ENCODE measurements at places on chromosomes 3 and 15.

GRCh38 chr3:122232485-122232884, 49.0 kb downstream of the CASR start:
- no peak for DNase-seq

GRCh38 chr3:65091565-65091964, 403.8 kb upstream of the ADAMTS9 start:
- DNase-seq, result no peak

GRCh38 chr3:151135541-151136337, 50.3 kb downstream of the MED12L start:
- no peak for DNase-seq

DNA sequence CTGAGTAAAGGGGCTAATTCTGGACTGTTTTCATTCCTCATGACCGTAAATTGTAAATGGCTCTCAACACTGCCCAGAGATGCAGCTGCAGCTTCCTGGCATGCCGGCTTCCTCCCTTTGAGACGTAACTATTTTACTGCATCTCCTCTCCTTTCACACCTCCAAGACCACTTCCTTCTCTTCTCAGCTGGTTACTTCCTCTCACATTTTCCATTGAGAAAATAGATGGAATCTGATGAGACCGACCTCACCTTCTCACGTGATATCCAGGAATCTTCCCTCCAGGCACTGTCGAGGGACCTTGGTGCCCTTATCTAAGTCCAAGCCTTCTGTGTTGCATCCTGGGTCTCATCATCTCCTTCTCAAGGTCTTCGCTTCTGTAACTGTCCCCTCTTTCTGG, 12.7 kb downstream of the LYSMD4 start:
- DNase-seq, result no peak

GRCh38 chr3:20527368-20527767, 341.4 kb upstream of the SGO1 start:
- DNase-seq, result no peak

DNA sequence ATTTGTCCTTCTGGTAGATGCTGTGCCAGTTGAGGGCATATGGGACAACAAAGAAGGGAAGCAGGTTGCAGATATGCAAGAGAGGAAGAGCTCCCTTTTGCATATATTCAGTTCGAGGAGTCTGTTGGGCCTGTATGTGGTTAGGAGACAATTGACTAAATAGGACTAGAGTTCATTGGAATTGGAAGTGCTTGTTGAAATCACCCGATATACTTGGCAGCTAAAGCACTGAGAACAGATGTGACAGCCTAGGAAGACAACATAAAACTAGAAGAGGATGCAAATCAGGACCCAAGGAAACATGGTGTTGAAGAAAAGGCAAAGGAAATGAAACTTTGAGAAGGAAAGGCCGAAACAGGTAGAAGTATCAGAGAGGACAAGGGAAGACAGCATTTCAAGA, 215.2 kb upstream of the P2RY1 start:
- peak; percentile 15 for DNase-seq

DNA sequence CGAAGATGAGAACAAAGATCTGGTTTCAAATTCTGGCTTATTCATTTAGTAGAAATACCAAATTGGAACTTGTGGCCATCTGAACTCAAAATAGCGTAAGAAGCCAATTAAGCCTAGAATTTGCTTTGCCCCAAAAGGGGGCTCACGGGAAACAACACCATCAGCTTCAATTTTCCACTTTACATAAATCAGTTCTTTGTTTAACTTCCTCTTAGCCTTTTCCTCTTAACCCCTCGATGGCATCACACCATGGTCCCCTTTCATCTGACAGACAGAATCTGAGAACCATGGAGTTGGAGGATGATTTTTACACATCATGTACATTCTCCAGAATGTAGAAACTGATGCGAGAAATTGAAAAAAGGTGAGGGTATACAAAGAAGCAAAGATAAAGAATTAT, 207.0 kb downstream of the FOXP1 start:
- DNase-seq, result no peak

DNA sequence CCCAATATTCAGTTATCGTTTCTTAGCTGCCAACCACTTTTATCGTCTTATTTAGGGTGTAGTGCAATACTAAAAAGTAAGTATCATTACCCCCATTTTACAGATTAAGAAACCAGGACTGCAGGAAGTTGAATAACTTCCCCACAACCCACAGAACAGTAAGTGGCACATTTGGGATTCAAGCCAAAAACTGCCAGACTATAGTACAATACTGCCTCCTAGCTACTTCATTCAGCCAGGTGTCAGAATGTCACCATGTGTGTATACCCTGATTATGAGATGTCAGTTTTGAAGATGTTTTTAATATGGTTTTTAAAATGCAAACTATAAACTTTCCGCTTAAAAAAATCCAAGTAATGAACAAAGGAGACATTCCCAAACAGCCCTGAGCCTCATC, 74.2 kb upstream of the PROK2 start:
- DNase-seq, result peak; percentile 17

GRCh38 chr3:171851660-171852058, 8.5 kb downstream of the TMEM212 start:
- DNase-seq, result no peak

DNA sequence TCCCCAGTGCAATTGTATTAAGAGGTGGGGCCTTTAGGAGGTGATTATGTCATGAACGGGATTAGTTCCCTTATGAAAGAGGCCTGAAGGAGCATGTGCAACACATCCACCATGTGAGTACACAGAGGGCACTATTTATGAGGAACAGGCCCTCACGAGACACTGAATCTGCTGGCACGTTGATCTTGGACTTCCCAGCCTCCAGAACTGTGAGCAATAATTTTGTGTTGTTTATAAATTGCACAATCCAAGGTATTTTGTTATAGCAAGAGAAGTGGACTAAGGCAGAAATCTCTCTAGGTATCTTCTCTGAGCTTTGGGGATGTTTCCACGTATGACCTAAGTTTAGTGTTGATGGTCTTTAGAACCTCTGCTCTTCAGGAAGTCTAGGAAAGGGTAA, 149.3 kb upstream of the CBLB start:
- no peak for DNase-seq

DNA sequence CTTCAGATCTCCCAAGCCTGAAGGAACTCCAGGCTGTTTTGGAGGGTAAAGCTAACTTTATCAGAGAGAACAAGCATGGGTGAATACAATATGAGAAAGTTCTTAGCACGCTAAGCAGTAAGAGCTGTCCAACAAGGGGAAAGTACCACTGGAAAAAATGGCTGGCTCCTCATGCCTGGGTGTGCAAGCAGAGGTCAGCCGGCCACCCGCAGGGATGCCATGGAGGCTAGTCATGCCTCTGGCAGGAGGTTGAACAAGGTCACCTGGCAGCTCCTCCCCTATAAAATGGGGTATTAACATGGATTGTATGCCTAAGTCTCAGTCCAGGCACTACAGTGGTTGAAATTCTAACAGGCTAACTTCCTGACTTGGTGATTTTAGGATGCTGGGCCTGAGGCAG, 75.4 kb upstream of the SLC6A1 start:
- DNase-seq, result no peak

GRCh38 chr3:194604837-194605236, 28.4 kb downstream of the TMEM44 start:
- DNase-seq, result no peak

DNA sequence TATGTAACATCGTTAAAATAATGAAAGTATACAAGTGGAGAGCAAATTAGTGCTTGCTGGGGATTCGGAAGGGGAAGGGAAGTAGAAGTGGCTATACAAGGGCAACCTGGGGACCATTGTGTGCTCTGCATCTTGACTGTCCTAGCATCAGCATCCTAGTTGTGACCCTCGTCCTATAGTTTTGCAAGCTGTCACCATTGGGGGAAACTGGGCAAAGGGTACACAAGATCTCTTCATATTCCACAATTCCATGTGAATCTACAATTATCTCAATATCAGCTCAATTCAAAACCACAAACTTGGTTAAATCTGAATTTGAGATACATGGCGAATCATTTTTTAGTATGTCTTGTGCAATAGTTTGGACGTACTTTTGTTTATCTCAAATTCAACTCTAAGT, 30.9 kb downstream of the WNT7A start:
- DNase-seq, result no peak

DNA sequence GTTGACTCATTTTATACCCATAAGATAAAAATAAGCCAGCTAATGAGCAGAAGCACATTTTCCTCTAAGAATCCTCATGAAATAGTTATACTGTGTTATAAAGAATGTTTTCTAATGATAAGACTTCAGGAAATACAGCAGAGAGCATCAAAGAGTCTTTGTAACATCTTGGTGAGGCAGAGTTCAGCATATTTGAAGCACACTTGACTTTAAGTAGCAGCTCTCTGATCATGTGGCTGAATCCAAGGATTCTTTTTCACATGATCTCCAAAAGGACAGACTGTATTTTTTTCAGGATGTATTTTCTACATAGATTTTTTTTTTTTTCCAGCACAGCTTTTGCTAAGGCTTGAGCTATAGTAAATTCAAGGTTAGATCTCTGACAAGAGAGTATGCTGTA, 195.1 kb downstream of the SI start:
- no peak for DNase-seq

- DNase-seq, result no peak
Observed at GRCh38 chr15:92011611-92012367, 158.3 kb downstream of the SLCO3A1 start.

GRCh38 chr15:68887120-68887519, 43.2 kb upstream of the SPESP1 start:
- DNase-seq, result no peak

DNA sequence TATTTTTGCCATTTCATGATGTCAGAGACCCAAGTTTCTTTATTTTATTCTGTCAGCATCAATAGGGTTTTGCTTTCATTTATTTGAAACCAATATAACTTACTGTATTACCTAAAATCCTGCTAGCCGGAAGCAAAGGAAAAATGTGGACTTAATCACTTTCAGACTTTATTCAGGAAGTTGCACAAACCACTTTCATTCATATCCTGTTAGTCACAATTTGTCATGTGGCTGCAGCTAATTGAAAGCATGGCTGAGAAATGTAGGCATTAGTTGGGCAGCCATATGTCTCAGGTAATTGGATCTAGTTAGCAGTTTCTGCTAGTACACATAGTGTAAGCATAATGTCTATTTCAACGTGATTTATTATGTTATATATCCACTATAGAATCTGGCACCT, 462.3 kb upstream of the SGO1 start:
- DNase-seq, result peak; percentile 32

GRCh38 chr15:73346735-73347312, 21.9 kb downstream of the HCN4 start:
- no peak for DNase-seq

GRCh38 chr3:51434746-51435327, 43.8 kb downstream of the RBM15B start:
- no peak for DNase-seq

DNA sequence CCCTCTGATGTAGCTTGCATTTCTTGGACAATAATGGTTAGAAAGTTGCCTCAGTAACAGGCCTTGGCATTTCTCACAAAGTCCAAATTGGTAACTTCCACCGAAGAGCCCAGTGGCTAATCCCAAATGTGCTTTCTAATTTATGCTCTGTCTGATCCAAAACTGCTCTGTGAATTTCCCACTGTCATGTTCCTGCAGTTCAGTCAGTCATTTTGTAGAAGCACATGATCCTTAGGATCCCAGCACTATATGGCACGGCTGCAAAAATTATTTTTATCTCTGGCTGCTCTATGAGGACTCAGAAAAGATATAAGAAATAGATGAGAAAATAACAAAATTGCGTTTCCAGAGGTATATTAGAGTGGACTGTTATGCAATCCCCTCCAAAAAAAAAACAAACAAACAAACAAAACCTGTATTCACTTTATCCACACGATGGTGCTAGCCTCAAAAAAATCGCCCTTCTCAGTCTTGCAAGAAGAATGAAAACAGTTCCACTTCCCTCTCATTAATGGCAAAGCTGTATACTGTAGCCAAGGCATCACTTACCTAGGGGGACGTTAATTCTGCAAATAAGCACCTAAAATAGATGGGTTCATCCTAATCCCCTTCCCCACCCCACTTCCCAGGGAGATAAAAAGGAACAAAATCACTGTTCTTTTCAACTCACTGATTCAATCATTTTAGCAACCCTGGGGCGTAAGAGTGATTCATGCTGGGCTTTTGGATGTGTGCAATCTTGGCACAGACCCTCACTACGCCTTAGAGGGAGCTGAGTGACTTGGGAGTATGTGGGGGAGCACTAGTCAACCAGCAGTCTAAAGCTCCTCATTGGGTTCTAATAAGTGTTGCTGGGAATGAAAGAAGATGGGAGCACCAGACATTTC, 61.3 kb downstream of the TMCO5A start:
- DNase-seq, result peak; percentile 81

GRCh38 chr3:58249358-58250092, 11.9 kb downstream of the ABHD6 start:
- DNase-seq, result no peak

- DNase-seq, result no peak
Observed at GRCh38 chr3:134567605-134568004, 81.7 kb downstream of the CEP63 start.

DNA sequence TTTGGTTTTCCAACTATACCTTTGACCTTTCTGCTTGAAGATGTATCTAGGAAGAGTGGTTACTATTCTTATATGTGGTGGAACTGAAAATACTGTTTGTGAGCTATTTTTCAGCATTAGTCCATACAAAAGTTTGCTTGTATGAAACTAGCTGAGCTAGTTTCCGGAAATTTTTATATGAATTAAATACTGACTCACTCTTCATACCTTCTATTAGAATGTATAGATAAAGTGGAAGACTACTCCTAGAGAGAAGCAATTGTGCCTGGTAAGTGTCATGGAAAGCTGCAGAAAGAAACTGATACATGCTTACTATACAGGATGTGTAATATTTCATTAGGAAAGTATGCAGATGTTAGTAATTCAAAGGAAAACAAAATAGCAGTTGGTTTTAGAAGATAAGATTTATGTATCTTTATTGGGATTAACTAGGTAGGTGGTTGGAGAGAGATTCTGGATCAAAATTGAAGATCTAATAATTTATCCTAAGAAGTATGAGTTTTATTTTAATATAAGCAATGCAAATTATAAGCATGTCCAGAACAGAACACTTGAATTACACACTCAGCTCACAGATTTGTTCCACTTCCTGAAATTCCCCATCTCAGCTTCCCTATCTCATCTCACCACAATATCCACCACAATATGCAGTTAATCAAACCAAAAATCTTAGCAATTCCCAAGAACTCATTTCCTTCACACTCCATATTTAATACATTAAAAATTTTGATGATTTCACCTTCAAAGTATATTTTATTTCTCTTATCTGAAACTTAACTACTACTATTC, 82.8 kb downstream of the BCHE start:
- no peak for DNase-seq

- DNase-seq, result no peak
Observed at GRCh38 chr3:126867863-126868200, 115.1 kb upstream of the PLXNA1 start.

DNA sequence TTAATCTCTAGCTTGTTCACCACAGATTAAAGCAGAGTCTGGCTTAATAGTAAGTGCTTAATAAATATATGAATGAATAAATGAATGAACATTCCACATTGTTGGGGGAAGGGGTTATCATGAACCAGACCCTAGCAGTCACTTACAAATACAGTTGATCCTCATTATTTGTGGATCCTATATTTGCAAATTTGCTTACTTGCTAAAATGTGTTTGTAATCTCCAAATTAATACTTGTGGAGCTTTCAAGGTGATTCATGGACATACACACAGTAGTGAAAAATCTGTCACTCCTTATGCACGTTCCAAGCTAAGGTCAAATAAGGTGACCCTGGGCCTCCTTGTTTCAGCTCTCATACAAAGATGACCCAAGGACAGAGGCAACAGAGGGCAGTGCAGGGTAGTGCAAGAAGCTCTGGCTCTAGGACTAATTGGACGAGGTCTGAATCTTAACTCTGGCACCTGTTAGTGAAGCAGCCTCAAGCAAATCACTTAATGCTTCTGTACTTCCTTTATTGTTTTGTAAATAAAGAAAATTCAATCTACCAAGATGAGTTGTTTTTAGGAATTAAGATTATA, 112.8 kb upstream of the C2CD4B start:
- DNase-seq, result no peak

All from skin of body (tissue), 3 donors.